ENCODE measurements at places on chromosomes 7 and 10.

DNA sequence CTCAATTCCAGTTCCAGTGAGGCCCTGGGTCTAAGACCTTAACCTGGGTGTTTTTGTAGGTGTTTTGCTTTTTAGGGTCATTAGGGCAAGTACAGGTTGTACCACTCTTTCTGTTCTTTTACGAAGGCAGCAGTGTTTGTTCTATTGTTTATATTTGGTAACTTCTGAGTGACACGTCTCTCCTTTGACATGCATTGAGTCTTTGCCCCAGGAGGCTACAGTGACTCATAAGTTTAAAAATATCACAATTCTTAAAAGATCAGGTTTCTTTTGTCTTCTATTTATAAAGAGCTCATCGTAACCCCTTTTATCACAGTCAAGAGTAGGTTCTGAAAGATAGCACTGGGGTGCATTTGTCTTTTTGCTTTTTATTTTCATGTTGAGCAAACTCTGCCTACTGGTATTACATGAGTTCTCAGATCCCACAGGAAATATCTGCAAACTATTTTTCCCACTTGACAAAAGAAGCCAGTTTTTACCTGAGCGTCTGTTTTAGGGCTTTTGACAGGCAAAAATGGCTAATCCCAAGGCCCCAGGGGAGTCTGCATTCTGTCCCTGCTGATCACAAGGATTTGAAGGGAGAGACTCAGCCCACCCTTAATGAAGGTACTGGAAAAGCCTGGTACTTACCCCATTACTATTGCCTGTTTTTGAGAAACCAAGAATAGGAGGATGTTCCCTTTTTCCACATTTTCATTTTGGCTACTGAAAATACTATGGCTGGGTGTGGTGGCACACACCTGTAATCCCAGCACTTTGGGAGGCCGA is 7.9 kb downstream of the NUDT13 start:
- no peak for DNase-seq

GRCh38 chr10:129222436-129222835 is 244.6 kb upstream of the MGMT start:
- no peak for DNase-seq

DNA sequence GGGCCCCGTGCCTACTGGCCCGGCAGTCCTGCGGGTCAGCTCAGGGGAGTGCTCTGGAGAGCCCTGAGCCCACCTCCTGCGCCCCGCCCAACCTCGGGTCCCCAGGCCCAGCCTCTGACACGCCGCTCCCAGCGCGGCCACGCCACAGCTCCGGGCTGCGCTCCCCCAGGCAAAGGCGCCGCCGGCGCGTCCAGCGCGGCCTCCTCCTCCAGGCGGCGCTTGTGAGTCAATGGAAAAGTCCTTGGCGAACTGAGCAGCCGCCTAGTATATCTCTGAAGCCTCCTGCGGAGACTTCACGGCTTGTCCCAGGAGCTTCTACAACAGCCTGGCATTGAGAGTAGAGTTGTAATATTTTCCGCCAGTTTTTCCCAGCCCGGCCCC is 29.5 kb upstream of the BMS1 start:
- no peak for DNase-seq

DNA sequence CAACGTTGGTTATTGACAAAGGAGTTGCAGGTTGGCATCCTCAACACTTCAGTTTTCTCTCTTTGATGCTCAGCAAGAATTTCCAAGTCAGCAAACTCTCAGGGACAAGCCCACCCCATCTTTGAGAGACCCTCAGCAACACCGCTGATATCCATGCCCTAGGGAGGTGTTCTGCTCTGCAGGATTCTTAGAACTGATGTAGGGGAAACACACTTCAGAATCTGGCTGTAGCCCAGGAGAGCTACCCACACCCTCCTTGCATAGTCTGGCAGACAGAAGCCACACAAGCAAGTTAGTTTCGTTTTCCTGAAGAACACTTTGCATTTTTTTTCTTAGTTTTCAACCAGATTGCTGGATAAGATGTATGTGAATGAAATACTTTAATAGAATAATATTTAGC is 822 bp downstream of the SAMD9L start:
- DNase-seq: no peak

DNA sequence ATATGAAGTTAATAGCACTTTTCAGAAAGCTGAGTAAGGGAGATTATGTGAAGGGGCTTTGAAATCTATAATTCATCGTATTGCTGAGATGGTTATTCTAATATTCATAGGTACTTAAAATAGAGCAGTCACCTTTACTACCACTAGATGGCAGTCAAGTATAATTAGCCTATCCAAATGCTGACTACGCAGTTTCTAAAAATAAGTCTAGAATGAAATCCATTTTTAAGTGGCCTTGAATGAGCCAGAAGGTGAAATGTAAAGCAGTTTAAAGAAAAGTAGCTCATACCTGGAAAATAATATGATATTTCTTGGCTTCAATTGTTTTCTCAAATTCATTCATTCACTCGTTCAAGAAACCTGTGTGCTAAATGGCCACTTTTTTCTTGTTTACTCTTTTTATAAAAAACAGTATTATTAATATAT is 1277.1 kb downstream of the GATA3 start:
- no peak for DNase-seq

GRCh38 chr10:73639286-73639685 is 2.0 kb downstream of the MYOZ1 start:
- no peak for DNase-seq
